ENCODE measurements at places on chromosomes 2 and 18. TPM values are rescaled to one million over a fixed set of nuclear protein-coding genes. Genes with fewer than 3 reads are reported as not detected.
A peak's percentile ranks its signal among the peaks of the same experiment; 100 is the strongest.

CSRNP3 gene
- total RNA-seq = 1.4 TPM

CCDC88A gene
- 67.1 TPM for total RNA-seq

ICOS gene
- total RNA-seq = not detected

CASP10 gene
- 0.52 TPM for total RNA-seq

DNA sequence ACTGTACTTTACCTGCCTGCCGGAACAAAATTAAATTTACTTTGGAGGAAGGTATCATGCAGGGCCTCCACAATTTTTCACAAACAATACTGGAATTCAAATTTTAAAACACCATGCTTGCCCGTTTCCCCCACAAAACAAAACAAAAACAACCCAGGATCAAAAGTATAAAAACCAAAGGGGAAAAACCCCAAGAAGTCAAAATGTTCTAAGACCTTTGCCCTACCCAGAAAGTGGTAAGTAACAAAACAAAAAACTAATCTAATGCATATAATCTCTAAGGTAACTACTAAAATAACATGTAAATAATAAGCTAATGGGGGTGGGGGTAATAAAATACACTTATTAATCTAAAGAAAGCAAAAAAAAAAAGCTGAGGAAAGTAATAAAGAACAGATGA is 60.5 kb downstream of the CUL3 start:
- DNase-seq = no peak

- DNase-seq = peak; percentile 18
These were observed 105.3 kb upstream of the PGAP1 start for GRCh38 chr2:197031803-197032202.

DNA sequence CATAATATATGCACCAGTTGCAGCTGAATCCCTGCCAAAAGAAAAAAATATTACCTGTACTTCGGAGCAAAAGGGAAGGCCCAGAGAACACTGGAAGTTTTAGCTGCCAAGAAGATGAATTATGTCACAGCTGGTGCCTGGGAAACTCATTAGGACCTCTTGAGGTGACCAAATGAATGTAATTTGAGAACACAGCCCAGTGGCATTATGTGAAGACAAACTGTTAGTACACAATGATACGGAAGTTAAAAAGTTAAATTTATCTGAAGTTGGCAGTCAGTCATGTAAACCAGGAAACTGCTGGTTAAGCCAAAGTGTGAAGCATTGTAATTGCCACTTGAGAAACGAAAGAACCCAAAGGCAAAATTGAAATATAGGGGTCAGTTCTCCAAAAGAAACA is 80.7 kb downstream of the EML4 start:
- peak; percentile 50 for DNase-seq

GRCh38 chr2:65396348-65397026 is 35.9 kb downstream of the SPRED2 start:
- DNase-seq = peak; percentile 19

DNA sequence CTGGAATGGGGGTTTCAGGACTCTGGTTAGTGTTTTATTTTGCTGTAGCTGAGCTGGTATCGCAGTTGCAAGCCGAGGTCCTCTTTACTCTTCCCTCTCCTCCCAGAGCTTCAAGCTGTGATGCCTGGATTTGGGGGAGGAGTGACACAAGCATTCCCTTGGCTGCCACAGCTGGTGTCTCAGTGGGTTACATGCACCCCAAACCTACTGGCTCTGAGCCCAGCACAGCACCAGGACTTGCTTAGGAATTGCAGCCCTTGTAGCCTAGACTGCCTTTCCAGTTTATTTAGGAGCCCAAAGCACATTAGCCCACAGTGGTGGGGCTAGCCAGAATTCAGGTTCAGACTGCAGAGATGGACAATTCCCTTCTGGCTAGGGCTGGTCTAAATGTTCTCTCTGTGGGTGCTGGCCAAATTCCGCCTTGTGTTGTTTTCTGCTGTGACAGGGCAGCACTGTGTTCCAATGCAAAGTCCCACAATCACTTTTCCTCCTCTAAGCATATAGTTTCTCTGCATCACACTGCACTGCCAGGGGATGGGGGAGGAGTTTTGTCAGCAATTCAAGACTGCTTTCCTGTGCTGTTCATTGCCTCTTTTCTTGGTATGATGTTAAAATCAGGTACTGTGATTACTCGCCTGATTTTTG is 122.8 kb downstream of the SLC4A10 start:
- peak; percentile 6 for DNase-seq

GRCh38 chr2:196108604-196109003 is 40.0 kb upstream of the DNAH7 start:
- DNase-seq = no peak

DNA sequence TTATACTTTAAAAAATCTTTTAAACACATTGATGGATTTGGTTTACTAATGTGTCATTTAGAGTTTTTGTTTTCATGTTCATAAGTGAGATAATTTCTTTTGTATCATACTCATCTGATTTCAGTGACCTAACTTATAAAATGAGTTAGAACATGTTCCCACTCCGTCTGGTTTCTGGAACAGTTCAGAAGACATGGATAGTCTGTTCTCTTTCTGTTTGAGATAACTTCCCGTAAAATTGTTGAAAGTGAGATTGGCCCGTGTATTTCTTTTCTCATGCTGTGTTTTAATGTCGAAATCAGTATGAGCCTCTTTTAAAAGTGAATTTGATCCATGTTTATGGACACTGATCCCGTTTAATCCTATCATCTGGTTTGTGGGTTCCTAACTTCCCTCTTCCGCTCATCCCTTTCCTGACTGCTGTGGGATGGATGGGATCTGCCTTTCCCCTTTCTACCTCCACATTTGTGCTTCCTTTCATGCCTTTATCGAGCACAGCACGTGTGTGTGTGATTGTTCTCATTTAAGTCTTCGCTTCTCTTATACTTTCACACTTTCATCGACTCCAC is 78.9 kb downstream of the COPS8 start:
- no peak for DNase-seq

GRCh38 chr2:230106771-230107170 is 38.0 kb upstream of the SLC16A14 start:
- no peak for DNase-seq

DNA sequence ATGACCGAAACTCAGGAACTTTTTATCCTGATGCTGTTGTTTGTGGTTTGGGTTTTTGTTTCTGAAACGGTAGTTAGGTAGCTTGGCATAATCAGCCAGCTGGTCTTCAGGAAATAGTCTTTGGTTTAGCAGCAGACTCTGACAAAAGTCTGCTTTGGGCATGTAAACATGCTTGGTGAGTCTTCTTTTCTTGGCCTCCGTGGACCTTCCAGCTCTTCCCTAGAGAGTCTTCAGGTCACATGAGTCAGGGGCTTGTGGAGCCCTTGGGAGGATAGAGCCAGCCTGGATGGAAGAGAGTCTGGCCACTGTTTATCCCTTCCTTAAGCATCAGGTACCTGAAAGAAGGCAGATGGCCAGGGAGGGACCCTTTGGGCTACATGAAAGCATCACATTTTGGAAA is 154.5 kb downstream of the MGAT5 start:
- DNase-seq = peak; percentile 68

- no peak for DNase-seq
These were observed 9.2 kb upstream of the SP9 start for GRCh38 chr2:174325373-174326160.

DNA sequence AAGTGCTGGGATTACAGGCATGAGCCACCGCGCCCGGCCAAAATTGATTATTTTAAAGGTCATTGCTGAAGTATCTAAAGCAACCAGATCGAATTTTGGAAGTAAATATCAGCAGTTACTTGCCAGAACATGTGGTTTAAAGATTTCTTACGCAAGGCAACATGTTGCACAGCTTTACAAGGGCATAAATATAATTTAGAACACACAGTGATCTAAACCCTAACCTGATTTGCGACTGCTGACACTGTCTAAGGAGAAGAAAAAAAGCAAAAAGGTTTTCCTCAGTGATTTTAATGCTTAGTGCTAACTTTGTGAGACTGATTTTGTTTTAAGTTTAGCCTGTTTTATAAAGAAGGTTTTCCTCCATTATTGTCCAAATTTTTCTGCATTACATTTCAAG is 569.9 kb upstream of the LINC00305 start:
- DNase-seq = no peak

GRCh38 chr2:234981197-234982095 is 29.6 kb downstream of the SH3BP4 start:
- peak; percentile 97 for DNase-seq

DNA sequence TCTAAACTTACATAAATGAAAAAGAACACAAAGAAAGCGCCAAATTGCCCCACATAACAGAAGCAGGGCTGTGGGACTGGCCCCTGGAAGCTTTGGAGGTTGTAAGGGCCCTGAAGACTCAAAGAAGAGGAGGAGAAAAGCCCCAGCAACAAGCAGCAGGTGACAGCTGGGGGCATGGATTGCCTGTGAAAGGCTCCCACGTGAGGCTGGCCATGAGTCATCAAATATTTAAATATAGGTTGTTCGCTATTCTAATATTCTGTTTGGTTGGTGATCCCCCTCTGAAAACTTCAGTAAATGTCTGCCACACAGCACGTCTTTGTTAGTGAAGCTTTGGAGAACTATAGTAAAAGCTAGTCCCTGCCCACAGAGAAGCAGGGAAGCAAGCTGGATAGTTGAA is 132.4 kb downstream of the MREG start:
- peak; percentile 62 for DNase-seq

DNA sequence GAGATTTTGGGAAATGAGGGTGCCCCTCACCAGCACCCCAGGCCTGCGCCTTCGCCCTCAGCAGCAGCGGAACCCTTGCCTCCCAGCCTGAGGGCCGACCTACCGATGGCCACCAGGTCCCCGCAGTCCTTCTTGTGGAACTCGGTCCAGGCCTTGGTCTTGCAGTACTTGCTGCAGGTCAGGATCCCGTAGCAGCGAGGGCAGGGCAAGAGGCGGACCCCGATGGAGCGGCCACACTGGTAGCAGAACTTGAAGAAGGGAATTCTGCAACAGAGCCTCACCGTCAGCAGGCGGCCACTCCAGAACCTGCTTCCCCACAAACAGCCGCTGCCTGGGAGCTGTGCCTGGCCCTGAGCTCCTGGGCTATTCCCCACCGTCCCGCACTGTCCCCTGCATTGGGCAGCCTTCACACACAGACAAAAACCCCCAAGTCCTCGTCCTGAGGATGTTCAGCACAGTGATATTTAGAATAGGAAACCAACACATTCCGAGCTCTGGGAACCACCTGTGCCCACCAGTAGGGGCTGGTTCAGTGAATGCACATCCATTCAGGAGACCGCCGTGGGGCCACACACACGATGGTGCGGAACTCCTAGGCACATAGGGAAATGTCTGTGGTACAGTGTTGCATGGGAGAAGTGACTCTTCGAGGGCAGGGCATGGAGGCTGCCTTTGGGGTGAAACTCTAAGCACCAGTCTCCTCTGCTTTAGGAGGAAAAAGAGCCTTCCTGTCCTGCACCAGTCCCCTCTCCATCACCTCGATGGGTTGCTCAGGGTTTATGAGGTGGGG is 45.6 kb downstream of the GPC1 start:
- no peak for DNase-seq

All from LHCN-M2 (cell line).